ENCODE measurements at places on chromosomes 1 and 21.

DNA sequence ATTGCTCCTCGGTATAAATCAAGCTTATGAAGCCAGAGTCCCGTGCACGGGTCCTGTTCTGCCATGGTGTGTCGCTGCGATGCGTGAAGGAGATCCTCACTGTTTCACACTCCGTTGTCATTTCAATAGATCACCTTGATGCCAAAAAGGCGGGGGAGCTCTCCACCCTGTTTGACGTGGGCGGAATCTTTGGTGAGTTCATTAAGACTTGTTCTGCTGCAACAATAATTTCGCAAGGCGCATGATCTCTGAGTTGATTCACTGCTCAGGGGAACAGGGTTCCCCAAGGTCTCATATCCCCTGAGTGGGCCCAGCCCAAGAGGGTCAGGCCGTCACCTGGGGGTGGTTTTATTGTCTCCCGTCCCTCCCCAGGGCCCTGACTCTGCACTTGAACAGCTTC is 50.0 kb downstream of the SLC37A1 start:
- DNase-seq, result no peak

- DNase-seq, result no peak
Observed at GRCh38 chr1:23102289-23102688, 66.4 kb downstream of the LUZP1 start.

- DNase-seq, result peak; percentile 8
Observed at GRCh38 chr1:111320066-111320879, 29.6 kb downstream of the CHIA start.

- no peak for DNase-seq
Observed at GRCh38 chr1:51444096-51444495, 75.0 kb downstream of the EPS15 start.

GRCh38 chr1:194068446-194069167 is 882.2 kb upstream of the B3GALT2 start:
- DNase-seq, result no peak

DNA sequence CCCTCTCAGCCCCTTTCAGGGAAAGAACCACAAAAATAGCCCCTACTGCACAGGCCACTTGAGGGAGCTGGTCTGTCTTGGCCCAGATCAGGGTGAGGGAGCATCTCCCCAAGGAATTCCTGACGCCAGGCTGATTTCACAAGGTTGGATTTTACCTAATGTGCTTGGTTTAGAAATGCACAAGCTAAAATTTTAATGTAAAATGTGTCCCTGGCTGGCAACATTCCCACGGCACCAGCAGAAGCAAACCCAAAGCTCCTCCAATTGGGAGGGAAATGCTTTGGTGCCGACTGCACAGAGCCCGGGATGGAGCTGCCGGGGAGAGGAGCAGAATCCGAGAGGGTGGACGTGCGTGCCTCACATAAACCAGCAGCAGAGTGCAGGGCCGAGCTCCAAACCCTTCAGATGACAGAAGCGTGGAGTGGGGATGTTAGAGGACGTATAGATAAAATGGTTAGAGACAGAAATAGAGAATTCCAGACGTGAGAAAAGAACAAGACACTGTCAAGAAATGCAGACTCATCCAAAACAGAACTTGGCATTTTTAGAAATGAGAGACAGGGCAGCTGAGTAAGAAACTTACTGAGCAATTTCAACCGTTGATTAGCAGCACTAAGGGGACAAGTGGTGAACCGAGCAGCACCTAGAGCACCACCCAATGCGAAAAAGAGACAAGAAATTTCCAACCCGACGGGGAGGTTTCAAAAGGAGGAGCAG is 41.6 kb upstream of the TMEM52 start:
- DNase-seq, result no peak

GRCh38 chr1:185668013-185668412 is 66.2 kb upstream of the HMCN1 start:
- DNase-seq, result no peak

- no peak for DNase-seq
Observed at GRCh38 chr1:172751683-172752082, 92.8 kb downstream of the FASLG start.

DNA sequence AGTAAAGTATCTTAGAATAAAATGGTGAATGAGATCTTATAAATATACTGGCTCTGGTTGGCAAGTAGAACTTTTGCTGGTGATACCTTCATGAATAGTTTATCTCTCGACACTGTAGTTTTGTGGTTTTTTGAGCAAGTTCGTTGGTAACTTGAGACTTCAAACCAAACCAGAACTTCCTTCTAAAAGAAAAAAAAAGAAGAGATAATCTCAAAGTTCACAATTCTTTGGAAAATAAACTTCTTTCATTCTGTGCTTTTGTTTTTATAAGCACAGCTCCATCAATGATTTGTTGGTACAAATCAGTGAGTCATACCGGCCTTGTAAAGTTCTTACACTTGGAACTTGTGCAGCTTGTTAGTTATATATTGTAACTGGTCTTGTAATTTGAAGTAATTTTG is 2.3 kb downstream of the HIPK1 start:
- peak; percentile 95 for DNase-seq

DNA sequence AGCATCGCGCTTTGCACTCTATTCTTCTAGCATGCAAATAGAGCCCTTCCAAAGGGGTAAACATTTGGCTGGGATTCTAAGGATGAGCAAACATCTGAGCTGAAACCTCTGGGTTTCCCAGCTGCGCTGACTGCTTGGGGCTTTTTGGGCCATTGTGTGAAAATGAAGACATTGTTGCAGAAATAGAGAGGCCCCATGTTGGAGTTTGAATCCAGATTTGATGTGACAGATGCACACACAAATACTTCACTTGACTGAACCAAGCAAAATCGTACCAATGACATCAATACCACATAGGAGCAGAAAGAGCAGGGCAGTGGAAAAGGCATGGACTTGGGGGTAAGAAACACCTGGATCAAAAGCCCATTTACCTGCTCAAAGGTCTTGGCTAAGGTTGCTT is 144.6 kb upstream of the HMGB4 start:
- DNase-seq, result no peak

GRCh38 chr1:86429122-86429725 is 5.3 kb downstream of the CLCA2 start:
- DNase-seq, result peak; percentile 60

DNA sequence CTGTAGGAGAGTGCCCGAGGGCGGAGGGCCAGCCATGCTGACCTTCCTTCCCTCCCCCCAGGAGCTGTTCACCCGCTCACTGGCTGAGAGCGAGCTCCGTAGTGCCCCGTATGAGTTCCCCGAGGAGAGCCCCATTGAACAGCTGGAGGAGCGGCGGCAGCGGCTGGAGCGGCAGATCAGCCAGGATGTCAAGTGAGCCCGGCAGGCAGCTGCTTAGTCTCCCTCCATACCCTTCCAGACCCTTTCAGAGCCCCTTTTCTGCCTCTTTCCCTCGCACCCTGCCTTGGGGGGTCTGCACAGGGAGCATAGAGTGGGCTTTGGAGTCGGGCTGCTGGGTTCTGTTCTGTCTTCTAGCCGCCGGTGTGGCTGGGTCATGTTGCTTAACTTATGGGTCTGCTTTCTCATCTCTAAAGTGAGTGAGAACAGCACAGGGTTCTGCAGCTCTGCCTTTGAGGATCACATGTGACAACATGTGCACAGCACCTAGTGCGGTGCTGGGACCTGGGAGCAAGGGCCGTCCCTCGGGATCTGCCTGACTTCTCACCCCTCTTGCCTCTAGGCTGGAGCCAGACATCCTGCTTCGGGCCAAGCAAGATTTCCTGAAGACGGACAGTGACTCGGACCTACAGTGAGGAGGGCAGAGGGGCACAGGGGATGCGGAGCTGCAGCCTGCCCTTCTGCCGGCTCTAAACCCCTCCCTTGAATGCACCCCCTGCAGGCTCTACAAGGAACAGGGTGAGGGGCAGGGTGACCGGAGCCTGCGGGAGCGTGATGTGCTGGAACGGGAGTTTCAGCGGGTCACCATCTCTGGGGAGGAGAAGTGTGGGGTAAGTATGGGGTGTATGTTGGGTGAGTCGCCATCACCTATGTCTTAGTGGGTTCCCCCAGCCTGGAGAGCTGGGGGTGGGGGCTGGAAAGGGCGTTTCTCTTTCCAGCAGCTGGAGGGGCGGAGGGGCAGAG is 6.2 kb downstream of the AMPD2 start:
- DNase-seq, result no peak

GRCh38 chr1:96752394-96752793 is 30.8 kb downstream of the PTBP2 start:
- DNase-seq, result no peak

GRCh38 chr1:24285231-24285630 is 33.9 kb upstream of the GRHL3 start:
- DNase-seq, result no peak

DNA sequence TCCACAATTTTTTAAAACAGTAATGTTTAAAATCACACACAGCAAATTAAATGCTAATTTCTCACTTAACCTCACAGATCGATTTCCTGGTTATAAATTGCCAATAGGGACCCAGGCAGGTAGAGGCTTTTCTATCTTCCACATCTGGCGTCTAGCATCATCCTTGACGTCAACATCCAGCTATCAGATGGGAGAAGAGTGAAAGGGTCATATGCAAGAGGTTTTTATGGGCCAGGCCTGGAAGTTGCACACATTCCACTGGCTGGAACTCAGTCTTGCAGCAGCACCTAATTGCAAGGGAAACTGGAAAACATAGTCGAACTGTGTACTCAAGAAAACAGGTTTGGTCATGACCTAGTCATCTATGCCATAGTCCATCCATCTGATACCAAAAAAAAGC is 6.0 kb upstream of the EEIG2 start:
- no peak for DNase-seq

DNA sequence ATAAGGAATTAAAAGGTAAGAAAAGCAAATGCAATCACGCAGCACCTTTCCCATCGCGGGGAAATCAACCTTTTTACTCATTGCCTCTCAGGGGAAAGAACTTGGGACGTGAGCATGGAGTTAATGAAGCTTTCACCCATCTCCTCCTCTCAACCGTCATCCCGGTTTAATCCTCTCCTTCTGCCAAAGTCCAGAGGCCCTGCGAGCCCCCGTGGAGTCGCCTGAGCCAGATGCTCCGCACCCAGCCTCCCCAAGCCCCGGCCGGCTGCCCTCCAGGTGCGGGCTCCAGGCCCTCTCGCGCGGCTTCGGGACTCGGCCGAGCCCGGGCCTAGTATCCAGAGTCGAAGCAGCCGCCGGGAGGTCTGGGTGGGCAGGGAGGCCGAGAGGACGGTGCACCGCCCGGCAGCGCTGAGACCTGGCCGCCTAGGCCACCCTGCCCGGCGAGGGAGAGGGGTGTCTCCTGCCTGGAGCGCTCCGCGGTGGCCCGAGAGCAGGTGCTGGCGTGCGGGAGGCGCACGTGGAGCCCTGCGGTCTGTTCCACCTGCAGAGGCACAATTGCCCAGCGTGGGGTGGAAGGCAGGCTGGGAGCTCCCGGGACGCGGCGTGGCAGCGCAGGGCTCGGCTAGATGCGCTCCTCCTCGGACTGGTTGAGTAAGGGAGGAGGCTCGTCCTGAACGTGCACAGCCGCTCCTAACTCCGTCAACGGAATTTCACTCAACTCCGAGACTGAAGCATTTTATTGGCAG is 218.5 kb downstream of the SDCCAG8 start:
- DNase-seq, result no peak

GRCh38 chr21:40662889-40663288 is 184.1 kb downstream of the DSCAM start:
- no peak for DNase-seq

- no peak for DNase-seq
Observed at GRCh38 chr1:205476648-205477047, 20.8 kb upstream of the BLACAT1 start.

GRCh38 chr1:179816196-179816960 is 61.2 kb downstream of the TOR1AIP2 start:
- DNase-seq, result no peak

DNA sequence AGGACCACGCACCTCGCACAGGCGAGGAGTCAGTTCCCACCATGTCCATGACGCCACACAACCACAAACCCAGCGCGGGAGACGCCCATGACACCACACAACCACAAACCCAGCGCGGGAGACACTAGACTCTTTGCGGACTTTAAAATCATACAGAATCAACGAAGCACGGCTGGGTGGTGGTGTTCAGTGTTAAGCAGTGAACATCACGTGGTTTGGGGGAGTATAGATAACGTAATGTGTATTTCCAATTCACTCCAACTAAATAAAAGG is 19.2 kb downstream of the PTTG1IP start:
- DNase-seq, result peak; percentile 86

DNA sequence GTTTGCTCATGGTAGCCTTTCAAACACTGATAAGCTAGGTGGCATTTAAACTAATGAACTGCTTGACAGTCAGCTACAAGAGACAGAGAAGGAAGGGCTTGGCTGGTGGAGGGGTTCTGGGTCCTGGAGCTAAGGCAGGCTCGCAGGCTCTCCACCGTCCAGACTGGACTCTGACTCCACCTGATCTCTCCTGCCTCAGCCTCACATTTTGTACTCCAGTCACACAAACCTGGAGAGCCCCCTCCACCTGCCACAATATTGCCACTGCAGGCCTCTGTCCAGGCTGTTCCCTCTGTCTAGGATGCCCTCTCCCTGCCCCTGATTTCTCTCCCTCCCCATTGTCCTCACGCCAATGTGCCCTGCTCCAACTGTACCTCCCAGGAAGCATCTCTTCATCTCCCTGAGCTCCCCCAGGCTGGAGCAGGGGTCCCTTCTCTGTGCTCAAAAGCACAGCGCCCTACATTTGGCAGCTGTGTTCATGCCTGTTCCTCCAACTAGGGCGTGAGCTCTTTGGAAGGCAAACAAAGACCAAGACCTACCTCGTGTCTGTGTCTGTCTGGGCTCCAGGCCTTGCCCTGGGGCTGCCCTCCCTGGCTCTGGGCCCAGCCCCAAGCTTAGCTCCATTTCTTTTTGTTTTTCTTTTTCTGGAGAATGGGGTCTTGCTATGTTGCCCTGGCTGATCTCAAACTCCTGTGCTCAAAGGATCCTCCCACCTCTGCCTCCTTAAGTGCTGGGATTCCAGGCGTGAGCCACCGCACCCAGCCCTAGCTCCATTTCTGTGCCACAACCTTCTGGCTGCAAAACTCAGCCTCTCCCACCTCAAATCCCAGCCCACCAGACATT is 2.9 kb downstream of the TIE1 start:
- DNase-seq, result no peak

GRCh38 chr1:230819976-230820375 is 48.3 kb downstream of the C1orf198 start:
- DNase-seq, result no peak

DNA sequence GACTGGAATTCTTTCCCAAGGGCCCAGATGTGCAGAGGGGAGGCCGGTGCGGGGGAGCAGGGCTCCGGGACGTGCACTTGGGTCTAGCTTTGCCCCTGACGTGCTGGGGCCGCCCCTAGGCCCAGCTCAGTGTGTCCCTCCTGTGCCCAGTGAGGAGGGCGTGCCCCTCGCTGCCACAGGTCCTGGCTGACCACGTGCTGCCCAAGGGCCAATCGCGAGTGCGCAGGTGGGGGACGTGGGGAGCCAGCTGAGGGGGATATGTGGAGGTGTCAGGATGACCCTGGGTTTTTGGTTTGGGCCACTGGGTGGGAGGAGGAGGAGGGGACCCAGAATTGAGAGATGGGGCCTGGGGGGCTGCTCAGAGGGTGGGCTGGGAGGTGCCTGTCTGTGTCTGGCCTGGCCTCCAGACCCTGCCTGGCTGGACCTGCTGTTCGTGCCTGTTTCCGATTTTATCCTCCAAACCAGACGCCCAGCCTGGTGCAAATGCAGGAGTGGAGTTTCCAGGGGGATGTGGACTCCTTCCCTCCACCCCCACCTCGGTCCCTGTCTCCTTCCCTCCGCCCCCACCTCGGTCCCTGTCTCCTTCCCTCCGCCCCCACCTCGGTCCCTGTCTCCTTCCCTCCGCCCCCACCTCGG is 6.1 kb upstream of the RNF223 start:
- DNase-seq, result peak; percentile 54

GRCh38 chr1:14037101-14037847 is 337.3 kb downstream of the PRDM2 start:
- no peak for DNase-seq

GRCh38 chr1:87951852-87952251 is 623.2 kb downstream of the LMO4 start:
- peak; percentile 19 for DNase-seq

GRCh38 chr1:150477733-150478132 is 9.5 kb upstream of the TARS2 start:
- DNase-seq, result no peak

All from hematopoietic multipotent progenitor cell treated with erythropoietin and hydrocortisone succinate and interleukin-3 and kit ligand, for 4 days (in vitro differentiated cells).